ENCODE measurements at places on chromosomes 1 and 21. TPM values are rescaled to one million over a fixed set of nuclear protein-coding genes. Genes with fewer than 3 reads are reported as not detected.

GRCh38 chr1:221308534-221309511 is 429.6 kb downstream of the HLX start:
- no peak overlapping the region for H3K4me3 ChIP-seq
- H3K27ac ChIP-seq, result no peak overlapping the region
- peaks cover 28% of the 10 kb centered on the region for H3K27me3 ChIP-seq
- H3K4me1 ChIP-seq, result no peaks in the 10 kb centered on the region
- H3K36me3 ChIP-seq, result no peaks in the 10 kb centered on the region

The KPRP gene
- not detected for total RNA-seq

The CSRP1 gene
- total RNA-seq, result 5.9 TPM

The MCL1 gene
- 264 TPM for total RNA-seq
